Stimulated activated CD8-positive, alpha-beta memory T cell treated with anti-CD3 and anti-CD28 coated beads, Interleukin-12 subunit alpha, Interleukin-12 subunit beta, amount 100 ng/mL, for 4 hours (primary cell): ENCODE measurements at places on chromosomes 4 and X.

GRCh38 chr4:175970724-175971123 is 94.9 kb upstream of the WDR17 start:
- DNase-seq = no peak

DNA sequence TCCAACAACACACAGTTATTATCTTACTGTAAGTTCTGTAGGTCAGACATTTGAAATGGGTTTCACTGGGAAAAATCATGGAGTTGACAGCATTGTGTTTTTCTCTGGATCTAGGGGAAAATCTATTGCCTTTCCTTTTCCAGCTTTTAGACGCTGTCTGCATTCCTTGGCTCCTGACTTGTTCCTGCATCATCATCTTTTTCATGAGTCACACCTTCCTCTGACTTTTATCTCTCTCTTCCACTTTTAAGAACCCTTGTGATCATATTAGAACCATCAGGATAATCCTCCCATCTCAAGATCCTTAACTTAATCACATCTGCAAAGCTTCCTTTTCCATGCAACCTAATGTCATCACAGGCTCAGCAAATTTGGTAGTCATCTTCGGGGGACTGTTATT is 1454.8 kb downstream of the RPA4 start:
- DNase-seq = no peak

DNA sequence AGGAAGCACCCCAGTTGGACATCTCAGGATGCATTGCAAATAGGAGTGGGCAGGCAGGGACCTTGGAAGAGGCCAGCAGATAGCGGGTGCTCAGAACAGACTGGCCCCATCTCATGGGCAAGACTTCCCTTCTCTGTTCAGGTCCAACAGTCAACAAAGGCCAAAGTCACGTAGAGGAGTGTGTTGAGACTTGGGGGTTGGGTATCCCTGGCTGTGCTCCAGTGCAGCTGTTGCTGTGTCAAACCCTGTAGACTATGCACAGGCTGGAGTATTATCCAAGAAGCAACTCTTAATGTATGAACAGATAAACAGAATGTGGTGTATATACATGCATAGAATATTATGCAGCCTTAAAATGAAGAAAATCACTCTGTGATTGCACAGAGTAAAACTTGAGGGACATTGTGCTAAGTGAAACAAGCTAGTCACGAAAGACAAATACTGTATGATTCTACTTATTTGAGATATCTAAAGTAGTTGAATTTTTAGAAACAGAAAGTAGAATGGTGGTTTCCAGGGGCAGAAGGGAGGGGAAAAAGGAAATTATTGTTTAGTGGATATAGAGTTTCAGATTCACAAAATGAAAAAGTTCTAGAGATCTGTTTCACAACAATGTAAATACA is 192.1 kb upstream of the LCORL start:
- DNase-seq = no peak

GRCh38 chrX:48794911-48795515 is 6.9 kb upstream of the HDAC6 start:
- no peak for DNase-seq

DNA sequence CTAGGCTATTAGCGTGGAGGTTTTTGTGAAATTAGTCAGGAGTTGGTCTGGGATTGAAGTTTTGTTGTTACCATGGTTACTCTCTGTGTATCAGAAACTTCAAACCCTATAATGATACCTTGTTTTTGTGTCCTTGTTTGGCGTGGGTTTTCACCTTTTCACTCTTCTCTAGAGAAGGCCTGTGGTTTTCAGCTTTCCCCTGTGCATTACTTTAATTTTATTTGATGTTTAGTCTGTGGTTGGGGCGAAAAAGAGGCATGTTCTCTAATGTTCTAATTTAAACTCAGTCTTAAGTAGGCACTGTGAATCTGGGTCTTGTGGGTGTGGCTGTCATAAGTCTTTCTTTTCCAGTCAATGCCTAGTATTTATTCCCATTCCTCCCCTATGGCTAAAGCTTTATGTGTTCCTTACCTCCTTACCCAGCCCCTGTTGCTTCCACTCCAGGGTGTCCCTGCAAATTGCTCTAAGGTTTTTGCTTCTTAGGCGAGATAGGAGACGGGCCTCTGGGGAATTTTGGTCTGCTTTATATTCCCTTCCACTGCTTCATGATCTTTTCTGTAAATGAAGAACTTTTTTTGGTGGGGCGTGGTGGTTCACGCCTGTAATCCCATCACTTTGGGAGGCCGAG is 326.3 kb upstream of the ZCCHC13 start:
- no peak for DNase-seq

GRCh38 chr4:78629991-78630541 is 78.5 kb downstream of the ANXA3 start:
- DNase-seq = no peak

DNA sequence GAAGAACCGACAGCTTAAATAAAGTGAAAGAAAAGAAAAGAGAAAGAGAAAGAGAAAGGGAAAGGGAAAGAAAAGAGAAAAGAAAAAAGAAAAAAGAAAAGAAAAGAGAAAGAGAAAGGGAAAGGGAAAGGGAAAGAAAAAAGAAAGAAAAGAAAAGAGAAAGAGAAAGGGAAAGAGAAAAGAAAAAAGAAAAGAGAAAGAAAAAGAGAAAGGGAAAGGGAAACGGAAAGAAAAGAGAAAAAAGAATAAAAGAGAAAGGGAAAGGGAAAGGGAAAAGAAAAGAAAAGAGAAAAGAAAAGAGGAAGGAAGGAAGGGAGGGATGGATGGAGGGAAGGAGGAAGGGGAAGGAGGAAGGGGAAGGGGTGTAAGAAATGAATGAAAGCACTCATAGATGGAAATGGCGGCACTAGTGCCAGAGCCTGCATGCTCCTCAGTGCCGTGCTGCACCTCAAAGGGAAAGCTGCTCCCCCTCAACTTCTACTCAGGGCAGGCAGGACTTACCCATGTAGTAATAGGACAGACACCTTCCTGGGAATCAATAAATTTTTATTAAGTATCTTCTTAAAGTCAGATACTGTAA is 70.7 kb downstream of the AFAP1 start:
- DNase-seq = no peak

- DNase-seq = no peak
Measured at GRCh38 chrX:49627086-49627777, 28.4 kb downstream of the GAGE1 start.

DNA sequence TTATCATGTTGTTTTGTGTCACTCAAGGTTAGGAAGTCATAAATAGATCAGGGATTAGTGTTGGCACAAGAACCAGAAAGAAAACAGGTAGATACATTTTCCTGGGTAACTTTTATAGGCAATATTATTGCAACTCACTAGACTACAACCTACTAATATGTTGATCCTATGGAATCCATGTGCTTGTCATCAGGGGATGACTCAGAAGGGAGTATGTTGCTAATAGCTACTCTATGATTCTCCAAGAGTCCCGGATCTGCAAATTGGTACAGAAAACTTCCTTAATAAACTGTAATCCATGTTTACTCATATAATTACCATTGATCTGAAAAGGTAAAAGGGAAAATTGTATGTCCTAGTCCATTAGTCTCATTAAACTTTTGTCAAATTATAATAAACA is 11.7 kb upstream of the GNRHR start:
- no peak for DNase-seq

DNA sequence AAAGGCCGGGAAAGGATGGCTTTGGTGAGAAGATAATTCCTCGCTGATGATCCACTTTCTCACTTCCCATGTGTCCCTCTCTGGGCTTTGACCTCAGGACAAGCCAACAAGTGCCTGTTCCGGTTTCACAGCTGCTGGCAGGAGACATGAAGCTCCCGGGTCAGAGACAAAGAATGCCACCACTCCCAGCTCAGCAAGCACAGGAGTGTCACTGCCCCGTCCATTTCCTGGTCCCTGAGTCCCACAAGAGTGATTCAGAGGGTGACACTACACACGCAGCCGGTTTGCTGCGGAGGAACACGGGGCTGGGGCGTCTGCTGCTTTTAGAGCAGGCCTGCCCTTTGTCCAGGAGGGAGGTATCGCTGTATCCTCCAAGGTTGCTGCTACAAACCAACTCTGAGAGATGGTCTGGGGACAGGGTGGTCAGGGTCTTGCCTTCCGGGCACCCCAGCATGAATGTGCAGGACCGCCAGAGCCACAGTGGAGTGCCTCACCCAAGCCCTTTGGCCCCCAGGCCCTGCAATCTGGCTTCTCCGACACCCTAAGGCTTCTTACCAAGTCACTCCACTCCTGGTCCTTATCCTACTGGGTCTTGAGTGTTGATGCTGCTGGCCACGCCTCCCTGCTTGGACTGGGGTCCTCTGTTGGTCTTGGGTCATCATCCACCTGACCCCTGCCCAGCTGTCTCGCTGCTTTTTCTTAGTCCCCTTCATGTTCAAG is 49.5 kb downstream of the CPZ start:
- DNase-seq = no peak

GRCh38 chr4:147318586-147318985 is 162.3 kb upstream of the EDNRA start:
- no peak for DNase-seq

- DNase-seq = no peak
Measured at GRCh38 chrX:154873329-154873728, 12.8 kb upstream of the F8A1 start.

- DNase-seq = no peak
Measured at GRCh38 chrX:107940095-107940494, 42.1 kb downstream of the TEX13B start.

DNA sequence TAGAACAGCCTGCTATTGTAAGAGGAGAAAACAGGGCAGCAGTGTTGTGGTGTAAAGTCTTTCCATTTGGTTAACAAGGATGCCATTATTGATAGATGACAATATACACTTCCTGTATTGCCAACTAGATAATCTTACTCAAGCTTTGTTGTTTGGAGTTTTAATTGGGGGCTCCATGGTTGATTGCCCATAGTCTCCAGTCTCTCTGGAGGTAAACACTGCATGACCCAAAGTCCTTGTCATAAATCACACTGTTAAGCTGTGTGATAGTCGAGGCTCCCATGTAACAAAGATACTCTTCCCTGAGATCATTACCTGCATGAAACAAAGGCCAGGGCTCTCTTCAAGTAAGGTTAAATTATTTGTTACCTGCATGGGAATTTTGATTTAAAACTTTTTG is 394.6 kb downstream of the C4orf33 start:
- DNase-seq = no peak

DNA sequence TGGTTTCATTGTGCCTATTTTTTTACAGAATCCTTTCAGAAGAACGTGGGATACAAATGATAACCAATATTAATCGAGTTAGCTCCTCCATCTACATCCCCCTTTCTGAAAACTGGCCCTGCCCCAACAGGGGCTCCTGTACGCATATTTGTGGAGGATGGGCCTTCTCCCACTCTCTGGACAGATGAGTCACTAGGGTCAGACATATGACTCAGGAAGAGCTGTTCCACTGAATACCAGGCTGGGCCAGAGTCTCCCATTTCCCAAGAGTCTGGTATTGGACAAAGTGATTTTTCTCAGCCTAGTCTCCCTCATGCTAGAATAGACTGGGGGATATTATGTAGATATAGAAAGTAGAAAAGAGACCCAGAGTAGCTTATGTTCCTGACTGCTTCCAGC is 142.4 kb downstream of the TSPAN5 start:
- DNase-seq = no peak
